ENCODE measurements at places on chromosomes 16 and 17.
A peak's percentile ranks its signal among the peaks of the same experiment; 100 is the strongest.

DNA sequence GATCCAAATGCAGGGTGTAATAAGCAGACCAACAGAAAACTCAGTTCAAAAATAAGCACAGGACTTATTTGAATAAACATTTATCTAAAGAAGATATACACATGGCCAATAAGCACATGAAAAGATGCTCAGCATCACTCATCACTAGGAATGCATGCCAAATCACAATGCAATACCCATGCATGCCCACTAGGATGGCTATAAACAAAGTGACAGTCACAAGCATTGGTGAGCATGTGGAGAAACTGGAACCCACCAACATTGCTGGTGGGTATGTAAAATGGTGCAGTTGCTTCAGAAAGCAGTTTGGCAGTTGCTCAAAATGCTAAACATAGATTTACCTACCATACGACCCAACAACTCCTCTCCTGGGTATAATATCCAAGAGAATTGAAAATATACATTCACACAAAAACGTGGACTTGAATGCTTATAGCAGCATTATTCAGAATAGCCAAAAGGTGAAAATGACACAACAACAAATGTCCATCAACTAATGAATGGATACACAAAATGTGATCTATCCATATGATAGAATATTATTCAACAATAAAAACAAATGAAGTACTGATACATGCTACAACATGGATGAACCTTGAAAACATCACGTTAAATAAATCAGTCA, 20.1 kb downstream of the UBE2O start:
- DNase-seq, result no peak

DNA sequence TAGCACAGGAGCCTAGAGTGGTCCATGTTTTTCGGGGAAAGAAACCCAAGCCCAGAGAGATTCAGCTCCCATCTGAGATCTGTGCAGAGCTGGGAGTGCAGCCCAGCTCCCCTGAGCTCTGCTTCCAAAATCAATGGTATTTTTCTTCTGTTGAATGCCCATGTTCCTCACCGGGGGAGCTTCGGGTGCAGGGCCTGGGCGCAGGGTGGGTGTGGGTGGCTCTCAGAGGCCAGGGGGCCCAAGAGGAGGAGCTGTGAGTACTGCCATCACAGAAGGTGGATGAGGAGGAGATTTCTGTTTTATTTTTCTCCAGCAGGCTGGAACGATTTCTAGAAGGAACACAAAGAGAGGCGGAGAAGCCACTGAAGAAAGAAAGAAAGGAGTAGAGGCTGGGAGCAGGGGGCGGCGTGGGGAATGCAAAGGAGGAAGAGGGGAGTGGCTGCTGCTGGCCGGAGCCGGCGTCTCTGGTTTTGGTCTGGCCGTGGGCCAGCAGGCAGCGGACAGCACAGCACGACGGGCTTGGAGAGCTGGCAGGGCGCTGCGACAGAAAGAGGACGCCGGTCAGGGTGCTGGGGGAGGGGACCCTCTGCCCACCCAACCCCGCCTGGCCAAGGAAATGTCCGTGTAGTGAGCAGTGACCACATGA, 76.2 kb upstream of the KSR1 start:
- DNase-seq, result peak; percentile 29

DNA sequence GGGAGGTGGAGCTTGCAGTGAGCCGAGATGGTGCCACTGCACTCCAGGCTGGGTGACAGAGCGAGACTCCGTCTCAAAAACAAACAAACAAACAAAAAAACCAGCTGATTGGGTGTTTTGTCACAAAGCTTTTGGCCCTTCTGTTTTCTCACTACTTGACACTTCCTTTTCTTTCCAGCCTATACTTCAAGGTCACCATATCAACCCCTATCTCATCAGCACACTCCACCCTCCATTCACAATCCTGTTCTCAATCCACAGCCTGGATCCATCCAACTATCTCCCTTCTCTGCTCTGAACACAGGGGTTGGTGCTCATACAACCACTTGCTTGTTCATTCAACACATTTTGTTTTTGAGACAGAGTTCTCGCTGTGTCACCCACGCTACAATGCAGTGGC, 6.6 kb upstream of the MED11 start:
- no peak for DNase-seq

GRCh38 chr16:31187808-31188189, 7.9 kb downstream of the FUS start:
- no peak for DNase-seq

Measured in NCI-H226 (cell line).